ENCODE measurements at places on chromosomes 16 and 17.

DNA sequence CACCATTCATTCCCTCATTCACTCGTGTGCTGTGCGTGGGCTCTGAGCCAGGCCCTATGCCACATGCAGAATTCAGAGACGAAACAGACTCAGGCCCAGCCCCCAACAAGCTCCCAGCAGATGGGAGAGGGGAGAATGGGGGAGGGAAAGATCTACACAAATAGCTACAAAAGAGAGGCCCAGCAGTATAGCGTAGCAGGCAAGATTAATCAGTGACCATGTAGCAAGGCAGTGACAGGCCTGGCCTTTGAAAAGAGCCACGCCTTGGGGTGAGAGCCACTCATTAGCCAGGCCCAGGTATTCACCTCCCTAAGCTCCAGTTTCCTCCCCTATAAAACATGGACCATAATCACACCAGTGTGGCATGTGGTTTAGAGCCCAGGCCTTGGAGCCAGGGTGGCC is 16.4 kb upstream of the KRT19 start:
- DNase-seq = no peak

DNA sequence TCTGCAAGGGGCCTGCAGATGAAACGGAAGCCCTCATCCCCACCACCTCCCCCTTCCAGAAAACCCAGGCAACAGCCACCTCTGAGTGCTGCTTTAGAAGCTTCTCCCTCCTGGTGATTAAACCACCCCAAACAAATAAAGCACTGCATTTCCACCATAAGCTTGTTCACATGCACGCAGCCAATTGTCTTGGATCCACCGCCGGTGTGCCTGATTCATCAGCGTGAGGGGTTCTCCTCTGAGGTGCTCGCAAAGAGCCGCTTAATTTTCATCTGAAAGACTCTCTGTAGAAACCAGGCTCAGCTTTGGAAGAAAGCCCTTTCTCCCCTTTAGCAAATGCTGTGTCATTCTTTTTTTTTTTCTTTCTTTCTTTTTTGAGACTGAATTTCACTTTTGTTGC is 155.2 kb upstream of the EEF2KMT start:
- DNase-seq = no peak

GRCh38 chr17:81566461-81567126 is 14.4 kb upstream of the FAAP100 start:
- DNase-seq = no peak

- no peak for DNase-seq
These were observed 20.5 kb downstream of the KRT9 start for GRCh38 chr17:41551365-41551764.

DNA sequence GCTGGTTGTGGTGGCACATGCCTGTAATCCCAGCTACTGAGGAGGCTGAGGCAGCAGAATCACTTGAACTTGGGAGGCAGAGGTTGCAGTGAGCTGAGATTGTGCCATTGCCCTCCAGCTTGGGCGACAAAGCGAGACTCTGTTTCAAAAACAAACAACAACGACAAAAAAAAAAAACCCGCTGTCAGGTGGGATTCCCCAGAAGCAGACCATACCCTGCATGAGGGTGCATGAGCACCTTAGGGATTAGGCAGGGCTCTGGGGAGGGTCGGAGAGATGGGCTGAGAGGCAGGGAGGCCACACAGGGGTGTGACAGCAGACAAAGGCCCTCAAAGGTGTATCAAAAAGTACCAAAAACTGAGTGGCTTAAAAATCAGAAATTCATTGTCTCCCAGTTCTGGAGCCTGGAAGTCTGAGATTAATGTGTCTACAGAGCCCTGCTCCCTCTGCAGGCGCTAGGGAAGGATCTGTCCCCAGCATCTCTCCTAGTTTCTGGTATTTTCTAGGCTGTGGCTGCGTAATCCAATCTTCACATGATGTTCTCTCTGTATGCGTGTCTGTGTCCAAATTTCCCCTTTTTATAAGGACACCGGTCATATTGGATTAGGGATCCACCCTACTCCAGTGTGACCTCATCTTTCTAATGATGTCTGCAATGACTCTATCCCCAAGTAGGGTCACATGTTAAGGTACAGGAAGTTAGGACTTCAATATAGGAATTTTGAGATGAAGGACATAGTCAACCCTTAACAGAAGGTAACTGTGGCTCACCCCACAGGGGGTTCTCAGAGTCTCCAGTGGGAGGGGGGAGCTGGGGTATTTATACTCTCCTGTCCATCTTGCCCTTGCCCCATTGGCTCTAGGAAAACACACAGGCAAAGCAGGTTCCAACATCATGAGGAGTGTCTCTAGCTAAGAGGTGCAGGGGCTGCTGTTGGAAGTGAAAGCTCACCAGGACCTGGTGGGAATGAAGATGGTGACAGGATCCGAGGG is 13.6 kb upstream of the TVP23A start:
- DNase-seq = no peak

DNA sequence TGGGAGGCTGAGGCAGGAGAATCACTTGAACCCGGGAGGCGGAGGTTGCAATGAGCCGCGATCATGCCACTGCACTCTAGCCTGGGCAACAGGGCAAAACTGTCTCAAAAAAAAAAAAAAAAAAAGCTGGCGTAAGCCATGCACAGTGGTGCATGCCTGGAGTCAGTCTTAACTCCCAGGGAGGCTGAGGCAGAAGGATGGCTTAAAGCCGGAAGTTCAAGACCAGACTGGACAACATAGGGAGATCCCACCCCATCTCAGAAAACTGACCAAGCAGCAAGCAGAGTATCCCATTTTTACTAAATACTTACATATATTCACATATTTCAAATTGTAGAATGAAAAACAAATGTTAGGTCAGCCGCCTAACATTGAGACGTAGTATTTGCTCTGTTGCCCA is 4.6 kb downstream of the NT5C start:
- DNase-seq = no peak

GRCh38 chr16:50281391-50282009 is 15.1 kb downstream of the ADCY7 start:
- DNase-seq = no peak

DNA sequence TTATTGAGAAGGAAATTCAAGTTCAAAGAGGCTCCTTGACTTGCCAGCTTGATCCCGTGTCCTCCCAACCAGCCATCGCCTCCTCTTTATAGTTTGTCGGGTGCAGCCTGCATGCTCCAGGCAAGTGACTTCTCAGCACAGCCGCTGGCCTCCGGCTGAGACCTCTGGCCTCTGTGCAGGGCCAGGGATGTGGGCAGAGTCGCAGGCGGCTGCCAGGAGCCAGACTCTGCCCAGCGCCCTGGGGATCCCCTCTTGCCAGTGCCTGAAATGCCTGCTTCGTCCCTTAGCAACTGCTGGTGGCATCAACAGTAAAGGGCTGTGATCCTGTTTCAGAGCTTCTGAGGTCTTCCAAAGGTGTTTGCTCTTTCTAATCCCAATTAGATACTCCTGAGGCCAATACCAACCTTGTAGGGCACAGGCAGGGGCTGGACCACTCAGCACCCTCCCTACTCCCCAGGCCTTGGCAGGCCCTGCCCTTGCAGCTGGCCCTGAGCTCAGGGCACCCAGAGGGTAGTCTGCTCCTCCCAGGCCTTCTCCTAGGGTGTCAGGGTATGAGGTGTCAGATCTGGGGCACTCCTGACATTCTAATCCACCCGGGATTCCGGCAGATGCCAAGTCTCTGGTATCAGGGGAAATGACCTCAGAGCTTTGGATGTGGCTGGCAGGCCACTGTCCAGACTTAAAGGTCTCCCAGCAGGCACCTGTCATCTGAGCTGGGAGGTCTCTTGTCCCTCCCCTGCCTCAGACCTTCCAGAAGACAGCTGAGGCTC is 68.0 kb upstream of the SIAH1 start:
- no peak for DNase-seq

DNA sequence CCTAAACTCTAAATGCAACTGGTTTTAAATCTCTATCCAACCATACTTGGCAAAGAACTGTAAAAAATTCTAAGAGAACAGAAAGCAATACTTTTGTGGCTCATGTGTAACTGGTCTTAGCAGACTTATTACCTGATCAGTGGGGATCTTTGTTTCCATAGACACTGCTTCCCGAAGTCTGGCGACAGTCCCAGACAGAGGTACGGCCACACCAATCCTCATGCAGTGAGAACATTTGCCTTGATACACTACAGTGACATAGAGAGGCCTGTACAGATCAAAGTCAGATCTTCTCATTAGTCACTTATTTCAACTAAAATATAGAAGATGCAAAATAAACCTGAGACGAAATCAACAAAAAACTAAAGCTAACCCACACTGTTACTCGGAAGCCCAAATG is 43.9 kb downstream of the USP31 start:
- DNase-seq = no peak

DNA sequence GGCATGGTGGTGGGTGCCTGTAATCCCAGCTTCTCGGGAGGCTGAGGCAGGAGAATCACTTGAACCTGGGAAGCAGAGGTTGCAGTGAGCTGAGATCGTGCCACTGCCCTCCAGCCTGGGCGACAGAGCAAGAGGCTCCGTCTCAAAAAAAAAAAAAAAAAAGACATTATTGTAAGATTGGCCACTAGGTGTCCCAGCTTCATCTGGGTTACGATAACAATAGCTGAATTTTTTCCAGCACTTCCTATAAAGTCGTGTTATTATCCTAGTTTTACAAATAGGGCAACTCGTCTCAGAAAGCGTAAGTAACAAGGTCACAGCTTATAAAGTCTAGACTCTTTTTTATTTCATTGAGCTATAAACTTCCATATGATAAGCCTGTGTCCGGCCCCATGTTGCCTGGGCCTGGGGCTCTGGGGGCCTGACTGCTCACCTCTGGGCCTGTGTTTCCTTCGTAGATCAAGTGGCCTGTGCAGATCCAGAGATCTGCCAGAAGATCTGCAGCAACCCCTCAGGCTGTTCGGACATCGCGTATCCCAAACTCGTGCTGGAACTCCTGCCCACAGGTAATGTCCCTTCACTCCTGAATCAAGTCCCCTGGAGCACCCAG is 60.5 kb downstream of the SLC5A11 start:
- no peak for DNase-seq

- no peak for DNase-seq
These were observed 163.2 kb downstream of the TOX3 start for GRCh38 chr16:52383640-52384292.

DNA sequence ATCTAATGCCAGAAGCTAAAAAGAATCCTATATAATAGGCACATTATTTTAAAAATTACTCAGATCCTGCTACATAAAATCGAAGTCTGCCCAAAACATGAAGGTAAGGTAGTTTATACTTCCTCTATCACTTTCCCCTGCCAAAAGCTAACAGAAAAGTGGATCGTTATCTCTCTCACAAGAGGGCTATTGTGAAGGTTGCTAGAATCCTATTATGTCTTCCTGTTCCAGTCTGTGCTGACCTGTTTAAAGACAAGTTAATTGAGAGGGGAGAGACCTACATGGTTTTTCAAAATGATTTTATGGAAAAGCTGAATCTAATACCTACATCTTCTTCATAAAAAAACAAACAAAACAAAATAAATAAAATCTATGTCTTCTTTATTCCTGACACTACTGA is 1410.9 kb upstream of the CDH8 start:
- DNase-seq = no peak

- DNase-seq = no peak
These were observed 13.7 kb downstream of the DYNLL2 start for GRCh38 chr17:58096892-58097291.

GRCh38 chr17:76077584-76078110 is 1.3 kb upstream of the ZACN start:
- DNase-seq = no peak

DNA sequence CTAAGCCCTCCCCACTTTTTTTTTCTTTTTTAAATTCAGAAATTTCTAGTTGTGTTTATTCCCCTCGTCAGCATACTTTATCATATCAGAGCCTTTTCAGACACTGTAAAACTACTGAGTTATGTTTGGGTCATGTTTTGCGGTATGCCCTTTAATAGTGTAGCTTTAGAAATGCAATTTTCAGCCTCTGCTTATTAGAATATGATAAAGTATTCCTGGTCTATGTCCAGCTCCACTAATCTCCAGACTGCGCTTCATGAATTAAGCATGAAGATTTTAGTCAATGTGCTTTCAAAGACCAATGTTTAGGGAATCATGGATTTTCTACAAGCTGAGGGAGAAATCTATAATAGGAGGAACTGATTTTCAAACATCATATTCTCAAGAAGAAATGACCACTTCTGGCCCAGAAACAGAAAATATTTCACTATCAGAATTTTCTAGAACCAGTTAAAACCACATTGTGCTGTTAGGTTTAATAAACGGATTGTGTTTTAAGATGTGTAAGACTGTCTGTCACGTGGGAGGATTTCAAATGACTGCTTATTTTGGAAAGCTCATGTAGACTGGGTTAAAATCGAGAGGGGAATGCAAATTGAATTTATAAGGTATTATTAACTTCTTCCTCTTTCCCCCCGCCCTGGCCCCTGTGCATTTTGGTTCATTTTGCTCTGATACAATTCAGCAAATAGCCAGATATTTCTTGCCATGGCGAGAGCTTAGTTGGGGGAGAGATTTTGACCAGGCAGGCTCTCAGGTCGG is 498.5 kb downstream of the WWOX start:
- no peak for DNase-seq

GRCh38 chr16:12600116-12600515 is 203.6 kb downstream of the CPPED1 start:
- DNase-seq = no peak

GRCh38 chr16:86101897-86102157 is 202.9 kb downstream of the IRF8 start:
- no peak for DNase-seq

GRCh38 chr17:18362698-18363100 is 651 bp downstream of the SHMT1 start:
- DNase-seq = no peak

GRCh38 chr17:35866341-35866950 is 2.2 kb downstream of the HEATR9 start:
- DNase-seq = no peak

GRCh38 chr16:2769675-2770056 is 7.4 kb downstream of the ELOB start:
- no peak for DNase-seq

- no peak for DNase-seq
These were observed 40.8 kb downstream of the MRTFB start for GRCh38 chr16:14111713-14112538.

- DNase-seq = peak; percentile 90
These were observed 23.8 kb downstream of the COTL1 start for GRCh38 chr16:84593825-84594724.

DNA sequence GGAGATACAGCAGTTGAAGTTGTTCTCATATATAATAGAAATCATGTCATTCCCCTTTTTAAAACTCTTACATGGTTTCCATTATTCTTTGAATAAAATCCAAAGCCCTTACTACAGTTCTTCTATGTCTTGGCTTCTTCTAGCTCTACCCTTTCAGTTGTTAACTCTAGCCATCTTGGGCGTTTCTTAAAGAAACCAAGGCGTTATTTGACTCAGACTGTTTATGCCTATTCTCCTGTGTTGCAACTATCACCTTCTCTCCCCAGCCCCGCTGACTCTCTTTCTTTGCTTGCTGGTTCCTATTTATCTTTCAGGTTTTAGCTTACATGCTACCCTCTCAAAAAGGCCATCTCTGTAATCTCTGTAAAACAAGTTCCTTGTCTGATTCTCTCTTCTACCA is 32.7 kb downstream of the NFATC3 start:
- DNase-seq = no peak

GRCh38 chr17:38733982-38734973 is 4.1 kb downstream of the CISD3 start:
- DNase-seq = no peak
